Activated gamma-delta T cell treated with Interleukin-2 at 50 U/mL for 16 hours (primary cell): ENCODE measurements at places on chromosomes 12 and 14.

GRCh38 chr12:106211973-106212372, 35.8 kb downstream of the CKAP4 start:
- no peak for DNase-seq

GRCh38 chr14:24236689-24237462, 4.1 kb downstream of the GMPR2 start:
- DNase-seq = no peak

- DNase-seq = no peak
These were observed 26.7 kb upstream of the CRIP2 start for GRCh38 chr14:105447651-105448640.

DNA sequence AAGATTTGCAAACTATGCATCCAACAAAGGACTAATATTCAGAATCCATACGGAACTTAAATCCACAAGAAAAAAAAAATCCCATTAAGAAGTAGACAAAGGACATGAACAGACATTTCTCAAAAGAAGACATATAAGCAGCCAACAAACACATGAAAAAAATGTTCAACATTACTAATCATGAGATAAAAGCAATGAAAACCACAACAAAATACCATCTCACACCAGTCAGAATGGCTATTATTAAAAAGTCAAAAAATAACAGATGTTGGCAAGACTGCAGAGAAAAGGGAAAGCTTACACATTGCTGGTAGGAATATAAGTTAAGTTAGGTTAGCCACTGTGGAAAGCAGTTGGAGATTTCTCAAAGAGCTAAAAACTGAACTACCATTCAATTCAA, 16.2 kb downstream of the CDK17 start:
- DNase-seq = no peak

DNA sequence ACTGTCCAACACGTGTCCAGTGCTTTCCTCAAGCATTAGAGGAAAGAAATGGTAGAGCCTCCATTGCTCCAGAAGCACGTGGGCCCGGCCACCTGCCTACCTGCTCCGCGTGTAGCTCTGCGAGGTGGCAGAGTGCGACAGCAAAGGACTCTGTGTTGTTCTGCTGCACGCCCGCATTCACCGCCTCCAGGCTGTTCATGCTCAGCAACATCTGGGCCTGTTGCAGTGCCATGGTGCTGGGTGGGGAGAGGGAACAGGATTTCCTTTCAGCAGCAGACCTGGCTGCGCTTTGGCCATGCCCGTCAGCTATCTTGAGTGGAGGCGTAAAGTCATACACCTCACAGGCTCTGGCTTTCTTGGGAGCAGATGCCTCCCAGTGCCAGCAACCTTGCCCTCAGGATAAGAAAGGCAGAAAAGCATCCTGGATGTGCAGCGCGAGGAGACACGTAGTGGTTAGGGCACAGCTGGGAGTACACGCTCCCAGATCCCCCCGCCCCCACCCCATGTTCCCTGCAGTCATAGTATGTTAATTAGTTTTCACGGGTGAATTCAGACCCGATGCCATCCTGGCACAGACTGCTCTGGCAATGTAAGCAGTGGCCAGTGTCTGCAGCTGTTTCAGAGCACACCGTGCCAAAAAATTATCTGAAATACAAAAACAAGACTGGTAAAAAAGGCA, 25.1 kb downstream of the ANAPC5 start:
- no peak for DNase-seq

GRCh38 chr12:119239040-119239439, 60.3 kb downstream of the HSPB8 start:
- no peak for DNase-seq

GRCh38 chr12:31205054-31205453, 120.9 kb downstream of the SINHCAF start:
- no peak for DNase-seq

DNA sequence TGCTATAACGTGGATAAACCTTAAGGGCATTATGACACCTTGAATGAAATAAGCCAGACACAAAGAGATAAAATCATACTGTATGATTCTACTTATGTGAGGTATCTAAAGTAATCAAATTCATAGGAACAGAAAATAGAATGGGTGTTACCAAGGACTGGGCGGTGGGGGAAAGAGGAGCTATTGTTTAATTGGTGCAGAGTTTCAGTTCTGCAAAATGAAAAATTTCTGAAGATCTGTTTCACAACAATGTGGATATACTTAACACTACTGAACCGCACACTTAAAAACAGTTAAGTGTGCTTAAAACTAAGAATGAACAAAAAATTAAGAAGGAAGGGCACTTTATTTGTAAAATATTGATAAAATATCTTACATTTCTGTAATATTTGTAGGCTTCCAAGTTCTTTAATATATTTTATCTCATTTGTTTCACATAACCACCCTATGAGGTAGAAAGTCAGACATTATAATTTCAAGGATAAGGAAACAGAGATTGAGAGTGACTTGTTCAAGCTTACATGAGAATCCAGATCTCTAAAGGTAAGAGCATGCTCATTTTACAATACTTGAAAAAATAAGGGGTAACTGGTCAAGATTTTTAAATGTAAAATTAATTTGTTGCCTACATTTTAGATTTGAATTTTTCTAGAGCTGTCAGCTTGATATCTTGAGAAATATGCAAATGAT, 14.9 kb downstream of the LTA4H start:
- DNase-seq = no peak

- no peak for DNase-seq
These were observed 40.1 kb upstream of the CRY1 start for GRCh38 chr12:107133462-107133861.

GRCh38 chr14:95272057-95272456, 47.7 kb downstream of the CLMN start:
- DNase-seq = no peak

- no peak for DNase-seq
These were observed 98.5 kb downstream of the PHLDA1 start for GRCh38 chr12:75933101-75933500.

DNA sequence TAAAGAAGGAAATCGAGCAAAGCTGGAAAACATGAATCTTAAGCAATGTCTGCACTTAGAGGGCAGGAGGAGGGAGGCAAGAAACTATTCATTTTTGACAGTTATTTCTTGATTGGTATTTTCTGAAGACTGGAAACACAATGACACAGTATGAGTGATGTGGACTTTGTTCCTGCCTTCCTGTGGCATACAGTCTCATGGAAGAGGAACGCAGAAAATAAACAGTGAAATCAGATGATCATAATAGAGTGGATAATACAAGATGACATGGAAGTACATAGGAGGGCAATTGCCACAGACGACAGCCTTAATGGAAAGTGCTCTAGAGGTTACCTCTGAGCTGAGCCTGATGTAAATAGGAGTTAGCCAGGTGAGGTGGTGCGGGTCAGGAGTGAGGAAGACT, 140.4 kb upstream of the MAX start:
- DNase-seq = no peak

DNA sequence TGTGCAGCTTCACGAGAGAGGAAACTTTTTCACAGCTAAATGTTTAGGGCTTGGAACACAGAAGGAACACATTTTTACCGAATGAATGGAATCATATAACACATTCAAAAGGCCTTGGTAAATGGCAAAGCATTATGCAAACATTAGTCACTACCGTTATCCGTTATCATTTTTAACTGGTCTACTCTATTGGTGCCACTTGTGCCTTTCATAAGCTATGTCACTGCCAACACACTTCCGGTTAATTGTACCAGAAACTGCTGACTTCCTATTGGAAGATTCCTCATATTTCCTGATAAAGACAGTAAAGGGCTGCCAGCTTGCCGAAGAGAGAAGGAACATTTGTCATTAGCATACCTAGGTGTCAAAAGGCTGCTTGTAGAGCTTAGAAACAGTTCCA, 169.2 kb downstream of the APAF1 start:
- no peak for DNase-seq

- no peak for DNase-seq
These were observed 356.0 kb downstream of the DUSP6 start for GRCh38 chr12:88996200-88996788.

GRCh38 chr12:57127101-57127725, 1.1 kb upstream of the LRP1 start:
- DNase-seq = peak; percentile 69

- DNase-seq = no peak
These were observed 4.2 kb downstream of the PDE3A start for GRCh38 chr12:20372326-20373096.

DNA sequence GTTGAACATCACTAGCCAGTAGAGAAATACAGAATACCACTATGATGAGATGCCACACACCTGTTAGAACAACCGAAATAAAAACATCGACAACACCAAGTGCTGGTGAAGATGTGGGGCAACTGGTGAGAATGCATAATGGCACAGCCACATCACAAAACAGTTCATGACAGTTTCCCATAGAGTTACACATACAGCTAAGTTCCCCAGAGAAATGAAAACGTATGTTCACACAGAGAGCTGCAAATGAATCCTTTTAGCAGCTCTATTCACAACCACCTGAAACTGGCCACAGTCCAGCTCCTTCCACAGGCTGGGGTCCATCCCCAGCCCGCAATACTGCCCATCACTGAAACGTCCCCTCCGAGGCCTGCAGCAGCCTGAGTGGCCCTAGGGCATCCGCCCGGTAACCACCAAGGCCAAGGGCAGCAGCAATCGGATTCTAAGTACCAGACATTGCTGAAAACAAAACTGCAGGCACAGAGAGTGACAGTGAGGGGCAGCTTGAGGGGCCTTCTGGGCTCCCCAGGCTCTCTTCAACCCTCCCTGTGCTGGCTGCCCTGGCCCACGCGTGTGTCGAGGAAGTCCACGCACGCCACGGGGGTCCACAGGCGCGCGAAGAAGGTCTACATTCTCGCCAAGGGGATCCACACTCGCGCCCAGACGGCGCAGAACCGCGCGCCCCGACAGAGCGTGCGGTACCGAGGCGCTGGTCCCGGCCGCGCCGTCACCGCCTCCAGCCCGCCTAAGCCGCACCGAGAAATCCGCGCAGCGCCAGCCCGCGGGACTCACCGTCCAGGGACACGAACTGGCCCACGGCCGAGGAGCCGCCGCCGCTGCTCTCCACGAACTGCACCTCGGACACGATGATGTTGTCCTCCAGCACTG, 903 bp downstream of the BRF1 start:
- DNase-seq = no peak

DNA sequence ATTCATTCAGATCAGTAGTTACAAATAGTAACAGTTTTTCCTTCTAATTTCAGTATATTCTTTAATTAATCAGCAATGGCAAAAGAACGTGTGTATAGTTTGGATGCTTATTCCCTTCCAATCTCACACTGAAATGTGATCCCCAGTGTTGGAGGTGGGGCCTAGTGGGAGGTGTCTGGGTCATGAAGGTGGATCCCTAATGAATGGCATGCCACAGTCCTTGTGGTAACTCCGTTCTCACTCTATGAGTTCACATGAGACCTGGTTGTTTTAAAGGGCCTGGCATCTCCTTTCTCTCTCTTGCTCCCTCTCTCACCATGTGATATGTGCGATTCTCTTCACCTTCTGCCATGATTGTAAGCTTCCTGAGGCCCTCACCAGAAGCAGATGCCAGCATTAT, 18.9 kb upstream of the SYNDIG1L start:
- no peak for DNase-seq

- no peak for DNase-seq
These were observed 22.1 kb upstream of the LRRC9 start for GRCh38 chr14:59897757-59898383.

GRCh38 chr12:65756956-65757511, 67.2 kb upstream of the HMGA2 start:
- DNase-seq = no peak

DNA sequence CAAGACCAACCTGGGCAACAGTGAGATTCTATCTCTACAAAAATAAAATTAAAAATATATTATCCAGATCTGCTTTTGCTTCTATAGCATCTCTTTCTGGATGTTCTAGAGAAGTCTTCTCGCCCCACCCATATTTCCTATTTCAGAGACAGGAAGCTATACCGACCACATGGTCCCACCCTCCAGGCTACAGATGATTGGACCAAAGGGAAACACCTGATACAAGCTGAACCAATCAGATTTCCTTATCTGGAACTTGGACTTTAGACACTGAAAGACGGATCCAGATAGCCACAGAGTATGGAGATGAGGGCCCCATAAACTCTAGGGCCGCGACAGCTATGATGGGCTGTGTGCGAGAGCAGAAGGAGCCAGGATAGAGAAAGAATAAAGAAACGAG, 48.7 kb downstream of the CCDC60 start:
- no peak for DNase-seq

DNA sequence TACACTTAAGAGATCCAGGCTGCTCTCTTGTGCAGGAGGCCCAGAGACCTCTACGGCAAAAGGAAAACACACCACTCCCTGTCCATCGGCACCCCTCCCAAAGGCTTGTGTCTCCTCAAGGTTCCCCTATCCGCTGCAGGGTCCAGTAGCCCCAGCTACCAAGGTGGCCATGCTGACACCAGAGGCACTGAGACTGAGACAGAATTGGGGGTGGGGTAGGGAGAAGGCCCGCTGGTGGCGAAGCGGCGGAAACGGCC, 590 bp downstream of the DDIT3 start:
- peak; percentile 23 for DNase-seq

- no peak for DNase-seq
These were observed 86.7 kb downstream of the NCOR2 start for GRCh38 chr12:124480469-124481256.

- no peak for DNase-seq
These were observed 96.5 kb downstream of the KCNA5 start for GRCh38 chr12:5140190-5140589.

DNA sequence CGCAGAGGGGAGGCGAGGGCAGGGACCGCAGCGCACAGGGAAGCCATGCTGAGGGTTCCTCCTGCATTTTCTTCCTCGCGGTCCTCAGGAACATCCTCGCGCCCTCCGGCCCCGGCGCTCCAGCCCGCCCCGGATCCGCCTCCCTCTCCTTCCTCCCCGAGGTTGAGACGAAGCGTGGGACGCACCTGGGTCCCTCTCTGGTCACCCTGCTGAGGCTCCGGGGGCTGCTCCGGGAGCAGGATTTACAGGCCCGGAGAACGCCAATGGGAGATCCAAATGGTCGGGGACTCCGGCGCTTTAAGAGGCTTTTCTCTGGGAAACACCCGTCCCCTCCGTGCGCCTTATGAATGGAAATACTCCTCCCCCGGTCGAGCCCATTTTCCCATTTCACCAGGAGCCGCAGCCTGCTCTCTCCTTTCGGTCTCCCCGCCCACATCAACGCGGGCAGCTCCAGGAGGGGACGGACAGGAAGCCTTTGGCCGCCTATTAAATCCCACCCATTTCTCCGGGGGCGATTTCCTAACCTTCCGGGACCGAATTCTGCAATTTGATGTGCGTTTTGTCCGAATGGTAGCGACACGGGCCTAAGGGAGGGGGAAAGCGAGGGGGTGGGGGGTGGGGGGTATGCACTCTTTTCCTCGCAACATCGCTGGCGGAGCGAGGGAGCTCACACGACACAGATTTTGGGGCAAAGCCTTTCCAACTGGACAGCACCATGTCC, at the start of gene UNC79:
TSS of gene UNC79 (plus strand) at position 625 of the 721 bp plus-strand sequence. CDS start at position 716, 91 bp downstream.
- DNase-seq = no peak
